ENCODE measurements at places on chromosomes 11 and 22.

DNA sequence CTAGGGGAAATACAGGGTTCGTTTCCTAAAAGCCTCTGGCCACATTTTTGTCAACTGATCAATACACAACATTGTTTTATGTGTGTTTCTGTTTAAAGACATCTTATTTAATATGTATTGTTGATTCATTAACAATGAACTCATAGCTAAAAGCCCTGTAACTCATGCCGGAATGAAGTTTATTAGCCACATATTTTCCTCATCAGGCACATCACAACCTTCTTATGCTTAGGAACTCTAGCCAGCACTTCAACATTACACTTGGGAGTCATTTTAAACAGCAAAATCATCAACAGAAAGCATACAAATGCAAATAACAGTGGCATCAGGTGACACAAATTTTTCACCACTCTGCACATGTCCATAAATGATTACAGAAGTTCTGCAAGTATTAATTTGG, 15.1 kb upstream of the BLID start:
- no peak for DNase-seq

GRCh38 chr11:78690352-78690987, 115.8 kb upstream of the NARS2 start:
- no peak for DNase-seq

GRCh38 chr11:133601641-133602040, 69.3 kb upstream of the OPCML start:
- DNase-seq = no peak

GRCh38 chr11:129894278-129895125, 876 bp downstream of the NFRKB start:
- DNase-seq = no peak

DNA sequence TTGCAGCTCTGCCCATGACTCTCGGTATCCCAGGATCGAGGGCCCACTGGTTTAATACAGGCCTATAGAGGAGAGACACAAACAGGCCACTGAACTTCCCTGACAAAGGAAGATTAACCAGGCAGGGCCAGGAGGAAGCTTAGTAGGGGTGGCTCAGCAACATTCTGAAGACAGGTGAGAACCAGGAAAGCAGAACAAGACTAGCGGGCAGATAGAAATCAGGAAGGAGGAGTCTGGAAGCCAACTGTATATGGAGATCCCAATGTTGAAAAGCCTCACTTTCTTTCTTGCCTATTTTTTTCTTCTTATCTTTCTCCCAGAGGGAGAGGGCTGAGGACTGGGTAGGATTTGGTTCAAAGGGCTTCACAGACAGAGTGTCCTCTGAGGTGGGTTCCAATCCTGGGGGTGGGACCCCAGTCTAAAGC, 5.4 kb downstream of the PI4KA start:
- no peak for DNase-seq

DNA sequence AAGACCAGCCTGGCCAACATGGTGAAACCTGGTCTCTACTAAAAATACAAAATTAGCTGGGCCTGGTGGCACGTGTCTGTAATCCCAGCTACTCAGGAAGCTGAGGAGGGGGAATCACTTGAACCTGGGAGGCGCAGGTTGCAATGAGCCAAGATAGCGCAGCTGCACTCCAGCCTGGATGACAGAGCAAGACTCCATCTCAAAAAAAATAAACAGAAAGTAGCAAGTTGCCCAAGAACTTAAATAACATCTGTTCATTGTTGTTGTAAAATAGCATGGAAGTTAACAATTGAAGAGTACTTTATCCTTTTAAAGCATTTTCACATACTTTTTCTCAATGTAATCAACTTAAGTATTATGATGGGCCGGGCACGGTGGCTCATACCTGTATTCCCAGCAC, 5.7 kb downstream of the AMBRA1 start:
- DNase-seq = no peak

GRCh38 chr11:63277345-63277943, 34.0 kb upstream of the SLC22A25 start:
- DNase-seq = no peak

GRCh38 chr11:122673701-122674100, 18.2 kb downstream of the UBASH3B start:
- no peak for DNase-seq

DNA sequence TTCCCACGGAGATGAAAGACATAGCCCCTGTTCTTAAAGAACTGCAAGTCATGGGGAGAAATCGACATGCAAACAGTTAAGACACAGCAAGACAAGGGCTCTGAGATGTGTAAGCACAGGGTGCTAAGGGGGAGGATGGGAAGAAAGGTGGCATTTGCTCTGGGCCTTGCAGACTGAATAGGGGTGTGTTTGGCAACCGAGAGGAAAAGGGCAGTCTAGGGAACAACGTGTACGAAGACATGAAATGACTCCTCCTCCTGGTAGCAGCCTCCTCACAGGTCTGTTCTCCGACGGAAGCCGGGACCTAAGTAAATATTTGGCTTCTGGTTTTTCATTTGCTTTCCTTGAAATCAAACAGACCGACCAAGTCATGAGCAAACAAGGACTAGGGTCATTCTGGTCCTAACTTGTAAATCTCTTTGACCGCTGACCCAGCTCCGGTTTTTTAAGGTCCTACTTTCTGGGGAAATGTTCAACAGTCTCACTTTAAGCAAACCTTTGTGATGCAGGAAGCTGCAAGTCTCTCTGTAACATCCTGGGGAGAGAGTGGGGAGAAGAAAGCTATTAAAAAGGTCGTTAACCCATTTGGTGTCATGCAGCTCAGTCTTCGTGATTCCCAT, 19.7 kb downstream of the NNMT start:
- no peak for DNase-seq

DNA sequence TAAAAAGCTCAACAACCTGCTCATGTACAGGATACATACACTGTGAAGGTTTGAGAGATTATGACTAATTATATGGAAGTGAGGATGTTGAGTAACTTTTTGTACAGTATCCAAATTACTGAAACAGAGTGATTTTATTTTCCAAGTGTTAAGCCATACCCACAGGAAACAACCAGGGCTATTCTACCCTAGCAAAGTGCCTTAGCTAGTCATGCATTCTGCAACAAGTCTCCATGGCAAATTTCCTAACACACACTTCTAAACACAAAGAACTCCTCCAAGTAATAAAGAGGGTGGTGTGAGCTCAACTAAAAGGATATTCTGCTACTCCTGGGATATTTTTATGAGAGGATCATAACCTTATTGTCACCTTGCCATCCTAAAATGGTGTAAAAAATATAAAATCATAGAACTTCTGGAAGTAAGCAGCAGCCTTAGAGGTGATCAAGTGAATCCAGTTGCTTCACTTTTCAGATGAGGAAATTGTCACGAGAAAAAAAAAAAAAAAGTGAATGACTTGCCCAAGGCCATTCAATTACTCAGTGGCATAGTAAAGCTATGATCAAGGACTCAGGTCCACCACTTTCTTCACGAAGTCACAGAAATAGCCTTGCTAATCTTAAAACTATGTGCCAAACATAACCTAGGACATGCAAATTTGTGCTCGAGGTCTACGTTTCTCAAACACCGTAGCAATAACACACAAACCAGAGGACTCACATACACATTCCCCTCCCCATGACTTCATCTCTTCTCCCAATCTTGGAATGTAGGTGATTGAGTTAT, 4.2 kb downstream of the LGR4 start:
- no peak for DNase-seq

DNA sequence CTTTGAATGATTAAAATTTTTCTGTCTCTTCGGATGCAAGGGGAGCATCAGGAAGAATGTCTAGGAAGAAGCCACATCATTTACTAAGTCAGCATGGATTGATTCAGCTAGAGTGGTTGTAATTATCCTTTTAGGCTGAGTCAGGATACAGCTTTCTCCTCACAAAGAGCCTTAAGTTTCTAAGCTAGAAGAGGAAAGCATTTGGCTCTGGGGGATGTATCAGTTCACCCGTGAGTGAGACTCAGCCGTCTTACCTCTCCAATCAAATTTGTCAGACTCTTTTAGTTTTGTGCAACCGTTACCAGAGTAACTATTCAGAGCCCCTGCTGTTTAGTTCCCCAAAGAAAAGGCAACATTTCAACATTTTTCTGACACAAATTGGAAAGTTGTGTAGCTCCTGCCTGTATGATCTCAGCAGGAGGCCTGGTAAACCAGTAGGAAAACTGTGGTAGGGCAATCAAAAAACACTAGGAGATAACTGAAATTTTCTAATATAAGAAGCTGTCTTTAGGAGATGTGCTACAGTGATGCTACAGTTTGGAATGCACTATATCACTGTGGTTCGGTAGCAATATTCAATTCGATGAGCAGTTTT, 432.4 kb upstream of the LUZP2 start:
- DNase-seq = no peak

DNA sequence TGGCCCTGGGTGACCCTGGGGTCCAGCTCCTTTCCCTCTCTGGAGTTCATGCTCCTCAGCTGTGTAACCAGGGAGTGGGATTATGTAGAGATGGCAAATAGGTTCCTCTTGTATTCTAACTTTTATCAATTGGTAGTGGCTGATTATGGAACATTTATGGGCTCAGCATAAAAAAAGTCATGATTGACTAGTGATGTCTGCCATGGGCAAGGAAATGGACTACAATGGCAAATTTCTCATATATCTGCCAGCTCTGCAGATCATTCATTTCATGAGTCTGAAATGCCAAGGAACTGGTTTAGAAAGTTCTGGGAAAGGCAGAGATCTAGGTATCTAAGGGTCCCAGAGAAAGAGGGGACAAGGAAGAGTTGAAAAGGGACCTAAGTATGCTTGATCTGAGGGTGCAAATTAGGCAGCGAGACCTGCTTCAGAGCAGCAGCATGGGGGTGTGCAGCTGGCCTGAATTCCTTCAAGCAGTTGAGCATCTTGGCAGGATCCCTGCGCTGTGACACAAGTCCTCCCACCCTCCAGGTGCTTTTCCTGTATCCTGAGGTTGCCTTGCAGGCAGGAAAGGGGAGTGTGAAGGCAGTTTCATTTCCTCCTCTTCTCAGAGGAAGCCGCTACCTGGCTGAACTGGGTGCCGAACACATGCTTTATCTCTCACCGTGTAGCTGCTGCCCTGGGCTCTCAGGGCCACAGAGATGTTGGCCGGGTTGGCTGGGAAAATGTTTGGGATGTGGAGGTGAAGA, 10.4 kb downstream of the SLC15A3 start:
- no peak for DNase-seq

DNA sequence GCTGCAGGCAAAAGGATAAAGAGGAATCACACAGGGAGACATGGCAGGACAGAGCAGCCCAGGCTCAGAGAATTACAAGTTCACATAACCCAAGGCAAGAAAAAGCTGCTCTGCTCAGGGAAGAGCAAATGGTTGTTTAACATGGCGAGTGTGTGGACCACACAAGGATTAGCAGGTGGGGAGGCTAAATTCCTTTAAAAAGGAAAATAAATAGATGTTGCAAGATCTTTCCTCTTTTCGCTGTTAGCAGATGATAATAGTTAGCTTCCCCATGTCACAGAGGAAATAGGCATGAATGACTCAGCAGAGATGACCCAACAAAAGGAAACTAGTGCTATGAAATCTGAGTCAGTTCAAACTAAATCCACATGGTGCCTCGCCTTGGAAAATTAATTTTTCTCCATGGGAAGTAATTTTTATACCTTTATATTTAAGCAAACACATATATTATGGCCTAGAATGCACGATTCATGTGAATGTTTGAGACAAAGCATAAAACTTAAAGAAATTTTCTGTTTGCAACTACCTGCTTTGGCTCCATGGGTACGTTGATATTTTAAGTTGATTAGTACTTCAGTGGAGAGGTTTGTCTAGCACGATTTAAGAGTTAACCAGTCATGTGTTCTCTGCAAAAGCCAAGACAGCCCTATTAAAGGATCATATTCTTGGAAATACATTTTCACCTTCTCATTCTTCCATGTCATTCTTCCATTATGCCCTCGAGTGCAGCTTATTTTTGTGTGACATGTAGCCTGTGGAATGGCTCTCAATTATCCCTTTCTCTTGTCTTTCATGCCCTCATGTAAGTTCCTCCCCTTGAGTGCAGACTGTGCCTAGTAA, 38.5 kb upstream of the FJX1 start:
- DNase-seq = no peak

- DNase-seq = no peak
These were observed 463 bp upstream of the PTPMT1 start for GRCh38 chr11:47564933-47565339.

- no peak for DNase-seq
These were observed 32.0 kb downstream of the NADSYN1 start for GRCh38 chr11:71485063-71485399.

GRCh38 chr11:128607819-128608218, 20.5 kb upstream of the ETS1 start:
- no peak for DNase-seq

- peak; percentile 46 for DNase-seq
These were observed 11.9 kb upstream of the SH3BP1 start for GRCh38 chr22:37627545-37627944.

DNA sequence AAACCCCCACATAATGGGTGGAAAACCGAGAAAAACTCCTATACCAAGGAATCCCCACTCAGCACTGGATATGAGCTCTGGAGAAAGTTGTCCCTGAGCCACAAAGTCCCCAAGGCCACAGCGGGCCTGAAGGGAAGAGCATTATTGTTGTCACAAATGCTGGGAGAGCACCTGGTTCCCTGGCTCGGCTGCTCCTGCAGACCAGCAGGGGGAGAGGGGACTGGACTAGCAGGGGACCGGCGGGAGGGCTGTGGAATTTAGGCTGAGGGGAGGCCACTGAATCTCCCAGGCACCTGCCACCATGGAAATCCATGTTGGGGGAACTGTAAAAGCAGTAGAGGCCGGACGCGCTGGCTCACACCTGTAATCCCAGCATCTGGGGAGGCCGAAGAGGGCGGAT, 7.0 kb downstream of the PC start:
- no peak for DNase-seq

DNA sequence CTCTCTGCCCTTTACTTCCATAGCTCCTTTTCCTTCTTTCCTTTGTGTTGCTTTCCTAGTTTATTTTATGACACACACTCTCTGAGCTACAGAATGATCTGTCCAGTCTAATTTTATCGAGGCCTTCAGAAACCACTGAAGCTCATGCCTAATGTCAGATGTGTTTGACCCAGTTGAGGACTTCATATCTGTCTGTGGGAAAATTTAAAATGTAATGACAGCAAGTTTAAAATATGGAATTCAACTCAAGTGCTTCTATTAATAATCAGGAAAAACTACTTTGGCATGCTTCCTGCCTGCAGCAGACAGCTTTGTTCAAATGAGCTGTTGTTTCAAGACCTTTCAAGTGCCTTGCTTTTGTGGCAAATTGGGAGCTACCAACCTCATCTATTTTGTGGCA, 261.8 kb upstream of the MTNR1B start:
- DNase-seq = no peak

DNA sequence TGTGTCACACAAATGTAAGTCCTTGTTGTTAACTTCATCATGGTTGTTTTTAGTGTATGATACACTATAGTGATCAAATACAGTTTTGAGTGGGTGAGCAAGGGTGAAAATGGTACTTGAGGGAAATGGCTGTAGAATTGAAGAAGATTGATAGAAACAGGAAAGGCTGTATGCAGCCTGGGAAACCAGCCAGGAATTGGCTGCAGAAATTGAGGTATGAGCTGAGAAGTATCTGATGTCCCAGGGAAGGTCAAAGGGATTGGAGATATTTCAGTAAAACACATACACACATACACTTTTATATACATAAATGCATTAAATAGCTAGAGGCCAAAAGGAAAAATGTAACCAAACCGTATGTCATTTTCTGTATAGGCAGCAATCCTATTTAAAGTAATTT, 13.1 kb upstream of the YAP1 start:
- no peak for DNase-seq
